ENCODE measurements at places on chromosomes 13 and 19. TPM values are rescaled to one million over a fixed set of nuclear protein-coding genes. Genes with fewer than 3 reads are reported as not detected.

Gene KLK8
- not detected for total RNA-seq

Gene AMER2
- not detected for total RNA-seq

Gene ZNF541
- total RNA-seq = 0.27 TPM

Gene KIR3DL3
- total RNA-seq = not detected

Gene NDUFA11
- 172 TPM for total RNA-seq

Gene CCNA1
- total RNA-seq = 0.09 TPM

Gene GPR4
- total RNA-seq = not detected

Gene EBI3
- total RNA-seq = 0.33 TPM

Gene TRMT1
- 19.2 TPM for total RNA-seq

Gene RFPL4AL1
- not detected for total RNA-seq

Gene RAB3A
- total RNA-seq = 2.8 TPM

Gene JUND
- total RNA-seq = 61.9 TPM

Gene MYO1F
- 0.09 TPM for total RNA-seq

Gene DENND1C
- total RNA-seq = not detected

Gene FARP1
- total RNA-seq = 20.3 TPM

Gene PRR19
- total RNA-seq = 0.90 TPM

Gene CEACAM1
- total RNA-seq = not detected

Gene SHISA7
- total RNA-seq = not detected

Gene FFAR3
- not detected for total RNA-seq

Measured in fibroblast of the aortic adventitia (primary cell).